ENCODE measurements at places on chromosomes 2 and 18.
A peak's percentile ranks its signal among the peaks of the same experiment; 100 is the strongest.

DNA sequence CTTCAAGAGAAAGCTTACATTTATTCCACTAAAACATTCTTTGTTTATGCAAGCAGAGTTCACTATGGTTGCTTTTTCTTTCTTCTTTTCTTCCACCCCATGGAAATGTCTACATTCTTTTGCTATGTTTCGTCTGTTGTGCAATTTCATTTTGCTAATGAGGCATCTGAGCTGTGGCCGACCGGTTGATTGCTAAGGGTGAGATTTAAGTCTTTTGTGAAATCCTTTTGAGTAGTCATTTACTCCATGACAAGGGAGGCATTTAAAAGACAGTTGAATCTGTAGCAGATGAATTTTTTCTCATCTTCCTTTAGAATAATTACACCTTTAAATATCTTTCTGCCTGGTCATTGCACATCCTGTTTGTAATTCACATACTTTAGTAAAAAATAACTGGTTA is 324.1 kb upstream of the THUMPD2 start:
- DNase-seq = no peak

DNA sequence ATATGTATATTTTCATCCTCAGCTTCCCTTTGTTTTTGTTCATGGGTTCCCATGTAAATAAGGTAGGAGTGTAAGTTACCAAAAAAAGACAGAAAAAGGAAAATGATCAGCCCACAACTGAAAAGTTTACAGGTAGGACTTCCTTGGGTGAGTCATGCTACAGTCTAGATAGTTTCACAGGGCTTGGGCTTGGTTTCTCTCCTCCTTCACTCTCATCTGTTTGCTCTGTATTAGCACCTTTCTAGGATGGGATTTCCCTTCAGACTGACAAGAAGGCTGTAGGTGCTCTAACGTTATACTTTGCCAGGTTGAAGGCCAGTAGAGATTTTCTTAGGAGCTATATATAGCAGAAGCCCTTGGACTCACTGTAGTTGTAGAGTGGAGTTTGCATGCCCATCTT is 57.9 kb downstream of the FAM171B start:
- DNase-seq = no peak

DNA sequence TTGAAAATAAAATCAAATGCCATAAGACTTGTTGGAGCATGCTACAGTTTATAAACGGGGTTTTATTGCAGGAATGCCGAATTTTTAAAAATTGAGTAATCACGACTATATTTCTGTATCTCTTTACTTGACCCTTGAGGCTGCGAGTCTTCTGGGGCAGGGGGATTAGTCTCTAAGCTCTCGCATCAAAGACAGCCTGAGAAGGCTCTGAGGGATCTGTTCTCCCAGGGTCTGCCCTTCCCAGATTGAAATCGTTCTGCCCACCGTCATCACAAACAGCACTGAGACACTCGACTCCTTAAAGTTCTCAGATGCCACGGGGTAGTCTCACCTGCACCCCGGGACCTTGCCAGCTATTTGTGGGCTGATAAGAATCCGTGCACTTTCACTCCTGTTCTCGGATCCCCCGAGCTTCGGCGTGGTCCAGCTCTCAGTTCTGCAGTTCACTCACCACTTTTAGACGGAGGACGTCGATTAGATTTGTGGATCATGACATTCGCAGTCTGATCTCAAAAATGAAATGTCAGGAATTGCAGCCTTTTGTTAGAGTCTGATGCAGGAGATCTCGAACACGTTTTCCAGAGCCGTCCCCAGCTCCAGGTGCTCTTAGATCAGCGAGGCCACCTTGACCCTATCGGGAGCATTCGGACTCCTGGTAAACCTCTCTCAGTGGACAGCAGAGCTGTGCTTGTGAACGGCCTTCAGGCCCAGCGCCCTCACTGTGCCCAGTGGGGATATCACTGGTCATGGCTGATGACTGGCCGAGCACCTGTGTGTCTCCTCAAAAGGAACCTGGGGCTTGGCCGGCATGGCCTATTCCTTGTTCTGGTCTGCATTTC is 43.0 kb downstream of the TWIST2 start:
- no peak for DNase-seq

- no peak for DNase-seq
Measured at GRCh38 chr2:163708265-163708664, 27.5 kb downstream of the FIGN start.

DNA sequence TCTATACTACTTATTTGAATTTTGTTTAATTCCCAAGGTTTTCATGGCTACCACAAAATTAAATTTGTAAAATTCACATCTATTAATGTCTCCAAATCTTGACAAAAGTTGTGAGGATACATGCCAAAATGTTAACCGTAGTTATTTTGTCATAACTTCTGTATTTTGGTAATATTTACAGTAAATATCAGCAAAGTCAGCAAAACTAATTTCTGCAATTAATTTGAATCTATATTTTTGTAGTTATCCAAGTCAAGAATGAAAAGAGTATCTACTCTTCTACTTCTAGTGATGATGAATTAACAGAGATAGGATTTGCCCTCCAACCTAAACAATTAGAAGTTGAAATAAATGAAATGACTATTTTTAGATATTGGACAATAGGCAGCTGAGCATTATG is 238.9 kb downstream of the CYP26B1 start:
- DNase-seq = no peak

DNA sequence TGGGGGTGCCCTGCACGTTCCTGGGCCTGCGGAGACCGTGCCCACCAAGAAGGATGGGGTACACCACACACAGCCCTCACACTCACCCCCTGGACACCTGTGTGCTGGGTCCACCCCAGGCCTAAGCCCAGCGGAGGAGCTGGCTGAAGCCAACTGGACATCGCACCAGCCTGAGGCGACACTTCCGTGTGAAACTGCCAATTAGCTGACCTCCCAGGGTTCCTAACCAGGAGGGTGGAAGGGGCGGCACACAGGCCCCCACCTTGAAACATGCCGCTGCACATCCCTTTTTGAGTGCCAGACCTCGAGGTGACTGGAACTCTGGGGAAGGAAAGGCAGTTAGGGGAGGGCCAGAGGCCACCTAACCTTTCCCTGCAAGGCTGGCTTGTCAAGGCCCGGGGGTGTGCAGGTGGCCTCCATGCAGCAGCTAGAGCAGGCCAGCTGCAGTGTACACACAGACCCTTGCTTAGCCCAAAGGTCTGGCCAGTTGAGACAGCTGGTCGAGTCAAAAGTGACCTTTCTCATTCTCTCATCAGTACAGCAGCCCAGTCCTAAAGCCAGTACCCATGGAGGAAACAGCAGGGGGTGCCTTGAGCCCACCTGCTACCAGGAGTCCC is 4.5 kb downstream of the STK25 start:
- no peak for DNase-seq

DNA sequence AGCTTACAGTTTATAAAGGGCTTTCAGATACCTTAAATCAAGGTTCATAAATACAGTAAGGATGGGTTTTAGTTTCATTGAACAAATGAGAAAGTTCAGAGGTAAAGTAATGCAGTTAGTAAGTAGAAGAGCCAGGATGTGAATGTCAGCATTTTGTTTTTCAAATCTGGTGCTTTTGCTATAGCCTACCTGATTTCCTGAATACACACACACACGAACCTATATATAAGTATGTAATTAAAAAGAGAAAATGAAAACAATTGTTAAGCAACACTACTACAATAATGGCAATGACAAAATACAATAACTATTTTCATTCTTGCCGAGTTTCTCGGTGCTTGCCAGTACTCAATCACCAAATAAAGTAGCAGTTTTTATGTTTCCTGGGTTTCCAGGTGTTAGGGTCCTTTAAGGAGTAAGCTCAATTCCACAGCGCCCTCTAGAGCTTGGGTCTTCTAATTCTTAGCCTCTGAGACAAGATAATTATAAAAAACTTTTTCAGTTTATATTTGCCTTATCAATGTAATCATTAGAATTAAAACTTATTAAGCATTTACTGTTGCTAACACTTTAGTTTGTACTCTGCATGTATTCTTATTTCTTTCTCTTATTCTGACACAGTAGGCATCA is 512.9 kb upstream of the ACVR2A start:
- peak; percentile 16 for DNase-seq

- DNase-seq = no peak
Measured at GRCh38 chr18:4096486-4096885, 358.6 kb downstream of the DLGAP1 start.

- DNase-seq = no peak
Measured at GRCh38 chr18:40878371-40878770, 1076.7 kb upstream of the PIK3C3 start.

DNA sequence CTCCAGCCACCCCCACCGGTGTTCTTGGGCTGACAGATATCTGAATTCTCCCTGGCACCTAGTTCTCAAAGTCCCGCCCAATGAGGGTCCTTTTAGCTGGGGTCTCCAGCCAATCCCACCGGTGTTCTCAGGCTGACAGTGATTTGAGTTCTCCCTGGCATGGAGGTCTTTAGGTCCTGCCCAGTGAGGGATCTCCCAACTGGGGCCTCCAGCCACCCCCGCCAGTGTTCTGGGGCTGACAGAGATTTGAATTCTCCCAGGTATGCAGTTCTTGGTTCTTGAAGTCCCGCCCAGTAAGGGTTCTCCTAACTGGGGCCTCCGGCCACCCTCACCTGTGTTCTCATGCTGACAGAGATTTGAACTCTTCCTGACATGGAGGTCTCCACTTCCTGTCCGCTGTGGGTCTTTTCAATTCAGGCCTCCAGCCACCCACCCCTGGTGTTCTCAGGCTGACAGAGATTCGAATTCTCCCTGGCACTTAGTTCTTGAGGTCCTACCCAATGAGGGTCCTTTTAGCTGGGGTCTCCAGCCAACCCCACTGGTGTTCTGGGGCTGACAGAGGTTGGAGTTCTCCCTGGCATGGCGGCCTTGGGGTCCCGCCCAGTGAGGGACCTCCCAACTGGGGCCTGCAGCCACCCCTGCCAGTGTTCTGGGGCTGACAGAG is 154.6 kb downstream of the ANKRD36 start:
- DNase-seq = no peak

DNA sequence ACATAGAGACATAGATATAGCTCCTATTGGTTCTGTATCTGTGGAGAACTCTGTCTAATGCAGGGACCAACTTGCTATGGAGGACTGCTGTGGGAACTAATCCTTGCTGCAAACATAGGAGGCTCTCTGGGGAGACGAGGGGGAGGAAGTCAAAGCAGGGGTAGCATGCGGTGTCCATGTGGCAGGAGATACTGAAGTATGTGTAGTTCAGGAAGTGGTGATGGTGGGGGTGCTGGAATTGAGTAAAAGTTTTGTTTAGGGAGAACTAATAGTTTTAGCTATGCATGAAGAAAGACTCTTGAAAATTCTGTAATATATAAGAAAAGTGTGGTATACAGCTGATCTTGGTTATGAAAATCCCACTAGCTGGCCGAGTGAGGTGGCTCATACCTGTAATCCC is 62.0 kb downstream of the ANKRD44 start:
- no peak for DNase-seq

GRCh38 chr18:495017-495416 is 5.5 kb downstream of the COLEC12 start:
- DNase-seq = no peak

DNA sequence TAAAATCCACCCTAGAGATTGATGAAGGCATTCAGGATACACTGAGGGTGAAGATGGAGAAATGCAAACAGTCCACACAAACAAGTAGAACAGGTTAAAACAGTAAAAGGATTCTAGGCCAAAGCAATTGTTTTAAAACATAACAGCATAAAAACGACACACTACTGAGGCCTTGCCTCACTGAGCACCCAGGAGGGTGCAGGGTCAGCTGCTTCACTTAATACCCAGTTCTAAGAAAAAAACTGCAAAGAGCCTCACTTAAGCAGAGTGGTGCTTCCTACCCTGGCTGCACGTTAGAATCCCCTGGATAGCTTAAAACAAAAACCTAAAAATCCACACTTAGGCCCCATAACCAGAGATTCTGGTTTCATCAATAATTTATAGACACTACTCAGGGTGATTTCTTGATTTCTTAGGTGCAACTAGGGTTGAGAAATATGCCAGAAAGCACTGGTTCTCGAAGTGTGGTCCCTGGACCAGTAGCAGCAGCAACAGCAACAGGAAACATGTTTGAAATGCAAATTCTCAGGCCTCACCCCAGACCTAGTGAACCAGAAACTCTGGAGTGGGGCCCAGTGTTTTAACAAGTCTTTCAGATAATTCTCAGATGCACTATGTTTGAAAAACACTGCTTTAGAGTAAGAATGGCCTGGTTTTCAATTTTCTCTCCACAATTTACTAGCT is 279.1 kb downstream of the ZEB2 start:
- DNase-seq = no peak

GRCh38 chr18:74480149-74480651 is 16.0 kb upstream of the CNDP2 start:
- no peak for DNase-seq

DNA sequence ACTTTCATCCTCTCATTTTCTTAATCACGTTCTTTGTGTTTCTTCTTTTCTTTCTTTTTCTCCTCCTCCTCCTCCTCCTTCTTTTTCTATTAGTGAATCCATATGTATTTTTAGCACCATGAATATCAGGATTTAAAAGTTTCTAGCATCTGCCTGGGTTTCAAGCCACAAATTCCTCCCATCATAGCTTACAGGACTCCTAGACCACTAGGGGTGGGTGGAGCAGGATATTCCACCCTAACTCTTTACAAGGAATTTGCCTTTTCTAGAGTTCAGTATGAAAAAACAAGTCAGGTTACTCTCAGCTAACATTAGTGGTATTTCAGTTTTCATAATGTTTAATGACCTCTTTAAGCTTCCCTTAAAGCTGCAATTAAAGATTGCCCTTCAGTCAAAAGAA is 19.1 kb upstream of the LRRTM1 start:
- no peak for DNase-seq

DNA sequence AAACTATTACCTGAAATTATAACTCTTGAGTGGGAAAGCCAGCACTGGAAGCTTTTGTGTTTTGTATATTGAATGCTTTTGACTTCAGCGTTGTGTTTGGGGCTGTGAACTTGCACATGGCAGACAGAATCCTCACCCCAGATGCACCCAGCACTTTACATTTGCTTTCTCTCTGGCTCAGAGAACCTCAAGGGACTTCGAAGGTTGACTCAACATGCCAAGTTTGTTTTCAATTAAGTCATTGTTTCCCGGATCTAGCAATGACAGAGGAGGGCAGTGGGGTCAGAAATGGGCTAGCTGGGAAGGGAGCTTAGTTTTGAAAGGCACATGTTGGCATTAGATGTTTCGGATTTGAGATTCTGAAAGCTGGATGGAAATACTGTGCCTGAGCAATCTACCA is 22.4 kb downstream of the TET3 start:
- DNase-seq = no peak

GRCh38 chr2:201781557-201782051 is 871 bp upstream of the ALS2 start:
- no peak for DNase-seq

GRCh38 chr18:58533766-58534165 is 95.1 kb downstream of the ALPK2 start:
- DNase-seq = peak; percentile 22

- no peak for DNase-seq
Measured at GRCh38 chr18:61845197-61845596, 47.6 kb downstream of the RNF152 start.

Measured in nephron progenitor cell (in vitro differentiated cells).